Muscle of arm (tissue), 14 donors: ENCODE measurements at places on chromosomes 3 and 15.

- DNase-seq, result peak; percentile 27
Measured at GRCh38 chr15:45276831-45277230, 24.8 kb downstream of the SLC28A2 start.

DNA sequence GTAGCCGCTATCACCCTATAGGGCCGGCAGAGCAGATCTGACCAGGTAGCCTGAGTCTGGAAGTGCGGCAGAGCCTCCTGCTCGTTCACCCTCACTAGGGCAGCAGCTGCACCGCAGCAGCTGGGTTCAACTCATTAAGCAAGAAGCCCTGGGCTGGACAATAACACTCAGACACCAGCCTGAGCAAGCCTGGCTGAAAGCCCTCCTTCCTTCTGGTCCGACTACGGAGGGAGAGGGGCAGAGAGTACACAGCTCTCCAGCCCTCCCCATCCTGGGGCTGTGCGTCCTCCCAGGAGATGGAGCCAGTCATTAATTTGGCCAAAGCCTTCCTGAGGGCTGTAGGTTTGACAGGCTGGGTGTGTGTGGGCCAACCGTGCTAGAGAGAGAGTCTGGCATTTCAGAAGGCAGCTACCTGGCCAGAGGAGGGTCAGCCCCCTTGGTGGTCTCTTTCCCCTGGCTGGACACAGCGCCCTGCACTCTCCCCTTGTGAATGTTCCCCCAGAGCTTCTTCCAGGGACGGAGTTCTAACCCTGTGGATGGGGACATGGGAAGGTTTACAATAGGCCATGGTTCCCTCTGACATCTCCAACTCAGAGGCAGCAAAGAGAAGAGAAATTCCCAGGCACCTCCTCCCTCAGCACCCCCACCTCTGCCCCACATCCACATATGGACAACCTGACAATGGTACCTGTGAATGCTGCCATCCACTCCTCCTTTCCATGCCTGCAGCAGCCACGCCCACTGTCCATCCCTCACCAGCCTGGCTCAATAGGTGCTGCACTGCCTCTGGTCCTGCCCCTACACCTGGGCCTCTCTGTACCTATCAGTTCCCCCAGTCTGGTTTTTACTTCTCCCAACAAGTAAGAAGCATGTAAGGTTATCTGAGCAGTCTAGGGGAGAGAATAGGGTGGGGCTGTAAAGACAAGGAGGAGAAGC, 6.5 kb downstream of the CHRNB4 start:
- DNase-seq, result no peak

GRCh38 chr15:78880813-78881212, 8.1 kb downstream of the MORF4L1 start:
- DNase-seq, result no peak

GRCh38 chr3:86991482-86991815, 500 bp upstream of the VGLL3 start:
- DNase-seq, result no peak

DNA sequence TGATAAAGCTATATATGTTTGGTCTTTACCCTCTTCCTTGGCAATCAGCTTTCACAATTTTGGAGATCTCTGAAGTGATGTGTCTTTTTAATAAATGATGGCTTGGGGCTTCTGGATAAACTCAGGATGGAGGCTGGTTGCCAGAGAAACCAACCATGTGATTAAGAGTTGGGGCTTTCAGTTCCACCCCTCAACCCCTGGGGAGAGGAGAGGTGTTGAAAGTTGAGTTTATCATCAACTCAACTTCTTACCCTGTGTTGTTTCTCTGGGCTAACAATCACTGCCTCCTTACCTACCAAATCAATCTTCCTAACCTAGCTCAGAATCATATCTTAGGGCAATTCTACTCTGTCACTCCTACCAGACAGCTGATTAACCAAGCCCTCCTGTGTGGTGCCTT, 735.8 kb downstream of the ZPLD1 start:
- no peak for DNase-seq

- peak; percentile 7 for DNase-seq
Measured at GRCh38 chr15:53522991-53523390, 236.5 kb downstream of the WDR72 start.

DNA sequence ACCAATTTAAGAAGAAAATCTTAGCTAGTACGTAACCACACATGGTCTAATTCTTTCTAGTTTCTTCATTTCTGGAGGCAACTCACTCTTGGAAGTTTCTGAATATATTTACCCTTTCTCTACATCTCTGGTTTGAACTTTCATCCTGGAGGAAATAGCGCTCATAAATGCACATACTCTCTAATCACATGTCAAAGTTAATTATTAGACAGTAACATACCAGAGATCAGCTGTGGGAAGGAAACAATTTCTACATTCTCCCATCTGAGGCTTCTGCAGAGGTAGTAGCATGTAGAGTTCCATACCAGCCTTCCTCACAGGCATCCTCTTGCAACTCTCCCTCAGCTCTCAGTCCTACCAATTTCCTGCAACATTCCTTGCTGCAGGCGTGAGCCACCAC, 132.5 kb downstream of the RBPMS2 start:
- DNase-seq, result no peak
